Activated T-helper 1 cell treated with anti-CD3 and anti-CD28 coated beads, Interleukin-2, amount 50 U/mL, for 16 hours (primary cell): ENCODE measurements at places on chromosomes 2 and 18.

GRCh38 chr2:165453561-165454094 lies 15.9 kb upstream of the CSRNP3 start:
- no peak for DNase-seq

DNA sequence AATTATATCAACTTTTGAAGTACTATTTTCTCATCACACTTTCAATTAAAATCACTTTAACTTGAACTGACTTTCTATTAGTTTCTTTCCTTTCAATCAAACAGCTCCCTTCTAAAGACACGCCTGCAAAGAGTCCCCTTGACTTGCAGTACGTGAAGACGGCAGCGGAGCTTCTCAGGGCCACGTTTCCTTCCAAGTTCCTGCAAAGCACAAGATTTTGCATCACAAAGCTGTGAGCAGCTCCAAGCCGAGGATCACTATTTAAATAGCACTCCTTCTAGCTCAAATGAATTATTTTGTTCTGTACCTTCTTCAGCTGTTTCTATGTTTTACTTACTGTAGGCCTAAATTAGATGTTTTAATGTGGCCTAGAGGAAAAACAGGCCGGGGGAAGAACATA lies 30.8 kb downstream of the SH3YL1 start:
- DNase-seq, result no peak

DNA sequence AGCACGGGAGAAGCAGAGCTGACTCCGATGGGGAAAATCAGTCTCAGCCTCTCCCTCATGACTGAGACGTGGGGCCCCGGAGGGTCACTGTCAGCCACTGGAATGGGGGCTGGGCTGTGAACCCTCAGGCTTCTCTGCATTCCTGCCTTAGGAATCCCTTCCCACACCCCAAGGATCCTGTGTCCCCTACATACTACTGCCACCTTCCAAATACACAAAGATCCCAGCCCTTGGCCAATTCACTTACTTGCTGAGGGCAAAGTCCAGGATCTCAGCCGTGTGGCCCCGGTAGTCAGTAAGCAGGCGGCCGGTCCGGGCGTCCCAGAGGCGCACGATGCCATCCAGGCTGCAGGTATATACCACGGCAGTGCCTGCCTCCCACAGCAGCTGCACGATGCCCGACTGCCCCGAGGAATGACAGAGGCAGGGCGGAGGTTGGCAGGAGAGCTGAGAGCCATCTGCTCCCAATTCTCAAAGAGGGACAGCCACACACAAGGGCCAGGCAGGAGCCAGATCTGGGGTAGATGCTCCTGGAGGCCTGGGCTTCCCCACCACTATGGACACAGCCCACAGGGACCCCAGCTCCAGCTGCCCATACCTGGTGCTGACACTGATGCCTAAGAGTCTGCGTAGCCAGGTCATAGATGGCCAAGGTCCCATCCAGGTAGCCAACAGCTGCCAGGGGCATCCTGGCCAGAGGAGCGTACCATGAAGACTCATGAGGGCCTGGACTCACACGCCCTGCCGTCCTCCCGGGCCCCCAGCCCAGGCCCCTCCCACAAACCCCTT lies 4.2 kb downstream of the GPBAR1 start:
- DNase-seq, result no peak

- DNase-seq, result no peak
Measured at GRCh38 chr2:233448220-233448559, 93.9 kb downstream of the DGKD start.

DNA sequence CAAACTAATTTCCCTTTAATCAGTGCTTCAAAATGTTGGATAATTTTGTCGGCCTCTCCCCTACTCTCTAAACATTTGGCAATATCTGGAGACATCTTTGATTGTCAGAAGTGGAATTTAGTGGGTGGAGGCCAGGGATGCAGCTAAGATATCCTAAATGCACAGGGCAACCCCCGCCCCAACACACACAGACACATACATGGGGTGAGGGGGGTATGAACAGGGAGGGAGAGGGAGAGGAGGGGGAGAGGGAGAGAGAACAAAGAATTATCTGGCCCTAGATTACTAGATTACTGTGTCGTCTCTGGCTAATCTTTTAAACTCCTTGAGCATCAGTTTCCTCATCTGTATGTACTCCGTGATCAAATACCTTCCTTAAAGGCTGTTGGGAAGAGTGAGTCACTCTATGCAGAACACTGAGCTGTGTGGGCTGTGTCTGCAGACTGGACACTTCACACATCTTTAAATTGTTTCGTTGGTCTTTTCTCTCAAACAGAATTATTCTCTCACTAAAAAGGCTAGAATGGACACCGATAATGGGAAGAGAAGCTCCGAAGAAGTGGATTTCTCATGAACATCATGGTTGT lies 2.9 kb downstream of the RNF149 start:
- no peak for DNase-seq

DNA sequence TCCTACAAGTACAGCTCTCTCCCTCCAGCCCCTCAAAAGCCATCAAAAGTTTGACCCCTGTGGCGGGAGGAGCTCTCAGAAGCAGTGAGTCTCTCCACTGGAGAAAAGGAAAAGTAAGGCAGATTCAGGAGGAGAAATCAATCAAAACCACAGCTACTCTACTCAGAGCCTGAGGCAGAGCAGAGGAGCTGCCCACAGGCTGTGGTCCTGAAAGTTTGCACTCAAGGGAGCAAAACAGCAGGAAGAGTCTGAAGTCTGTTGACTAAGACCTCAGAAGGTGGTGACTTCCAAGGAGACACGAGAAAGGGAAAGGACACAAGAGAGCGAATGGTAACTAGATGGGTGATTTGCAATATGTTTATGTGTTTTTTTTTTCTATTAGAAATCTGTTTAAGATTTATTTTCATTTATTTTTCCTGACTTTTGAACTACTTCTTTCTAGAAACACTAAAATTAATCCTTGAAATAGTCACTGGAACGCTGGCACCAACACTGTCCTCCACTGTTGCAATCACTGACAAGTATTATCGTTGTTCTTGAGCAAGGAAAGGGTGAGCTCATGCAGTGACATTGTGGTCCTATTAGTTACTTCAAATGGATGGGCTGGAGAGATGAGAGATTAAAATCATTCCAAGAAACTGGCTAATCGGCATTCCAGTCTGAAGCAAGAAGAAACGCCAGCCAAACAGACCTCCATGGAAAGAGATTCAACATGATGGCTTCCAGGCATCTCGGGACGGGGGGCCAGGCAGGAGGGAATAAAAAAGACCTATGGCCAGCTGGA lies 35.8 kb downstream of the PID1 start:
- no peak for DNase-seq
